ENCODE measurements at places on chromosomes 2 and 18. TPM values are rescaled to one million over a fixed set of nuclear protein-coding genes. Genes with fewer than 3 reads are reported as not detected.

GRCh38 chr2:151347906-151348305 is 9.5 kb upstream of the TNFAIP6 start:
- no peak for DNase-seq

GRCh38 chr18:14921547-14921946 is 173.6 kb downstream of the ANKRD30B start:
- DNase-seq, result no peak

TSGA10 gene
- 21.1 TPM for total RNA-seq

GRCh38 chr2:200618590-200619021 is 32.8 kb downstream of the AOX1 start:
- no peak for DNase-seq

DNA sequence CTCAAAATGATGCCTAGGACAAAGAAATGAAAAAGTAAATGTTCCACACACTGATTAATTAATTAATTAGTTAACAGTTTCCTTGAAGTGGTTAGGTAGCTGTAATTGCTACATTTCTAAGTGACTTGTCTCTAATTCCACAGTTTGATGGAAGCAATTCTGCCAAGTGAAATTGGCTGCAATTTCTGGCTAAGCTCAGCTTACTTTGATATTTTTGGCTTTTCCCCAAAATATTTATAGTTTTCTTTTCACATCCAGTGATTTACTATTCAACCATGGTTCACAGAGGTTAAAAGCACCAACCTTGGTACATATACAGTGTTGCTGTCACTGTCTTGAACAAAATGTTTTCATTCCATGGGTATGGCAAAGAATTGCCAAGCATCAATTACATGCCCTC is 459.5 kb upstream of the CDH20 start:
- DNase-seq, result no peak

ARHGAP25 gene
- total RNA-seq, result 2.0 TPM

DNA sequence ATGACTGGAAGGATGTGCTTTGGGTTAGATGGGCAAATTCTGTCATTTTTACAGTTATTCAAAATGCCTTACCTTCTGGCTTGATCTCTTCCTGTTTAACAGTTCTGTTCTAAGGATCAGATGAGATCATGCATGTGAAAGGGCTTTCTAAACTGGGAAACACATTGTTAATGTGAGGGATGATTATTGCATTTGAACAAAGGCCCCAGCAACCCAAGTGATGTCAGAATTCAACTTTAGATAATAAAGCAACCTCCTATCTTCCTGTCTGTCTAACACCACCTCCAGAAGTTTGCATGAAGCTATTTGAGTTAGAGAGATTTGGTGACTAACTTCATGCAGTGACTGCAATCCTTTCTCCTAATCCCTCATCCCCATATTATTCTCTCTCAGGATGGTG is 77.8 kb upstream of the B3GNT2 start:
- DNase-seq, result no peak

GRCh38 chr18:58581265-58581664 is 47.6 kb downstream of the ALPK2 start:
- no peak for DNase-seq

DNA sequence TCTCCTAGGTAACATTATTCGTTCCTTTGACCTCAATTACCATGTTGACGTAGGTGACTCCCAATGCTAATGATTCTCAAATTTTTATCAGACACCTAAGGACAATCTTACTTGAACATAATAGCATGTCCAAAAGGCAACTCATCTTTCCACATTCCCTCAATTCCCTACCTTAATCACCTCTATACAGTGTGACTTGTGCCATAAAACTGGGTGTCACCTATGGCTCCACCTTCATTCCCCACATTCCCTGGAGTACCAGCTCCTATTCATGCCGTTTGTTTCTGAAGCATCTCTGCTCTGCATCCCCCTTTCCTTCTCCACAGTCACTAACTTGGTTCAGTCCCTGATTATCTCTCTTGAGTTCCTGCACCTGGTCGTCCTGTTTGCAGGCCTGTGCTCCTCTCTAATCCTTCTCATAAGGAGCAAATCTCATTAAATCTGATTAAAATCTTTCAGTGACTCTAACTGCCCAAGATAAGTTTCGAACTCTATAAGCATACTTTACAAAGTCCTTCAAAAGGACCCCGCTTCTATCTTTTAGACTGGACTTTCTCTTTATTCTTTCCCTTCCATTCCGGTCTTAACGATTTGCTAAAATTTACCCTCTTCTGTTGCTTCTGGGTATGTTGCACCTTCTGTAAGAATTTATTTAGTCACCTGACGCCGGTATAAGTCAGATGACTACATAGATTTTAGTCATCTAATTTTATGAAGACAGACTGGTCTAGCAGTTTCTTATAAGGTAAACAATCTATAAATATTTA is 128.7 kb downstream of the OSBPL1A start:
- no peak for DNase-seq

- no peak for DNase-seq
These were observed 40.7 kb downstream of the IL1R2 start for GRCh38 chr2:102032368-102033030.

- no peak for DNase-seq
These were observed 44.9 kb upstream of the YWHAQ start for GRCh38 chr2:9675415-9676351.

- DNase-seq, result no peak
These were observed 14.7 kb upstream of the HOXD1 start for GRCh38 chr2:176173567-176174381.

- DNase-seq, result no peak
These were observed 392.4 kb downstream of the TXNL1 start for GRCh38 chr18:56245866-56246580.

DNA sequence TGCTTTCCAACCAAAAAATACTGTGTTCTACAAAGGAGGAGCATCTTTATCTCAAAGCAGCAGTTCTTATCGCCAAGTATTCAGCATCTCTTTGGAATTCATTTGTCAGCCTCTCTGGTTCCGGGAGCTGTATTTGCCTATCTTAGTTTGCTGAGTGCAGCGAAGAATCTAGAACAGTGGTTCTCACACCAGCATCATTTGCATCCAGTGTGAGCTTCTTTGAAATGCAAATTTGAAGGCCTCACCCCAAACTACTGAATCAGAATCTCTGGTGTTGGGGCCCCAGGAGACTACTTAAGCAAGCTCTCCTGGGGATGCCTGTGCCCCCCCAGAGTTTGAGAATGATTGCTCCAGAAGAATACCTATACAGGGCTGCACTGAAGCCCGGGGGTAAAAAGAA is 1.5 kb upstream of the PTPN2 start:
- DNase-seq, result no peak

ASPRV1 gene
- 2.8 TPM for total RNA-seq

SPOPL gene
- total RNA-seq, result 29.3 TPM

GRCh38 chr2:178417916-178418315 is 33.1 kb downstream of the PRKRA start:
- no peak for DNase-seq

CFAP65 gene
- 0.16 TPM for total RNA-seq

REG3G gene
- not detected for total RNA-seq

- DNase-seq, result no peak
These were observed 67.5 kb downstream of the ZNF385B start for GRCh38 chr2:179793902-179794301.

- DNase-seq, result no peak
These were observed 187.8 kb downstream of the FTCDNL1 start for GRCh38 chr2:199663157-199663556.

GRCh38 chr18:11269257-11269656 is 119.9 kb upstream of the PIEZO2 start:
- DNase-seq, result no peak

SEMA4C gene
- 54.9 TPM for total RNA-seq

- DNase-seq, result peak; percentile 57
These were observed 4.3 kb downstream of the IGFBP5 start for GRCh38 chr2:216690853-216691741.

TLX2 gene
- not detected for total RNA-seq

DNA sequence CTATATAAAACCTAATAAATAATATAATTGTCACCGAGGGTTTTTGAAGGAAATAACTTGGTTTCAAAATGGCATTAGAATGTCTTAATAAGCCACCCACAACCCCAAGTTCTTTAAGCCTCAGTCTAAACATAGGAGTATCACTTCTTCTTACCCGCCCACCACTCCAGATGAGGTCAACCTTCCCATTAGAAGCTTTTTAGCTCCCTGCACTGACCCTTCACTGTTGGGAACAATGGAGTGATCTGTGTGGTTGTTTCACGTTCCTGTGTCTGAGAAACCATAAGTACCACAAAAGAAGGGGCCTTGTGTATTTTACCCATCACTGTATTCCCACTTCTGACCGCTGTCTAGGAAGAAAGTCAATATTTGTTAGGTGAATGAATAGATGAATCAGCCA is 326.3 kb upstream of the ZNF521 start:
- DNase-seq, result no peak
